WTC11 (cell line): ENCODE measurements at places on chromosomes 5 and 9. TPM values are rescaled to one million over a fixed set of nuclear protein-coding genes. Genes with fewer than 3 reads are reported as not detected.

ADAMTSL1 gene
- 0.94 to 1.3 TPM (median 1.2 TPM) in 3 replicates for total RNA-seq

GRCh38 chr5:142281008-142281367, 43.8 kb downstream of the SPRY4 start:
- DNase-seq: no peak

DNA sequence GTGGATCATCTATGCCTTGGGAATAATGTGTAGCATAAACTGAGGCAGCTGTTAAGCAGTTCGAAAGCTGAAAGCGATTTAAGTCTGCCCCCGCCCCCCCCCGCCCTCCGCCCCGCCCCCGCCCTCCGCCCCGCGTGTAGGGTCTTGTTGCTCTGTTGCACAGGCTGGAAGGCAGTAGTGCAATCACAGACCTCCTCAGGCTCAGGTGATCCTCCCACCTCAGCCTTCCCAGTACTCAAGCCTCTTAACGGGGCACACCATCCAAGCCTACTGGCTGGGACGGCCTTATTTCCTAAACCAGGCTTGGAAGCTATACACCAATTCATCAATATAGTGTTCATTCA, 945 bp downstream of the ANKDD1B start:
- no peak for DNase-seq

GRCh38 chr5:147763791-147764525, 18.6 kb downstream of the JAKMIP2 start:
- no peak for DNase-seq

DNA sequence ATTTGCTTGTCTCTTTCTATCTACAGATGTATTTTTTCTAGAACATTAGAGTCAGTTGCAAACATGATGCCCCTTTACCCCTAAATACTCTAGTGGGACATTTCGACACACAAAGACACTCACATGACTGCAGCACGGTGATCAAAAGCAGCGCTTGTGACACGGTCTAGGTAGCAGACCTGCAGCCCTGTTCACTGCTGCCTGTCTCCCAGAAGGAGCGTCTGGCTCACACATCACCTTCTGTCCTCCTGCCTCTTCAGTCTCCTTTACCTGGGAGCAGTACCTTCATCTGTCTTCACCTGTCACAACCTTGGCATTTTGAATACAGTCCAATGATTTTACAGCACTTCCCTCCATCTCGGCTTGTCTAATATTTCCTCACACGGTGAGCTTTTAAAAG, 51.9 kb upstream of the SH3PXD2B start:
- DNase-seq: no peak

DNA sequence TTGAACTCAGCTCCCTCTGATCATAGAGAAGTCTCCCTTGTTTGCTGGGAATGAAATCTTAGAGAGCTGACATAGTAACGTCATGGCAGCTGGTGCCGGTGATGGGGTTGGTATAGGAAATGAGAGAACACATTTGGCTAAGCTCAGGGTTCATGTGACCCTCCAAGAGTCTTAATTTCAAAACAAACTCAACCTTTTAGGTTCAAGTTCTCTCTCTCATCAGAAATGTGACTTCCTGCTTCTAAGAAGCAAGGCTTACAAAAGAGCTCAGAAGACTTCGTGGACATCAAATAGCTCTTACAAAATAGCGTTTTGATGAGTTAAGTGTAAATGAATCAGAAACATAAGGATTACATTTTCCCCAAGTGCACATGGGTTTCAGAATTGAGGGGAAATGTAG, 97.3 kb downstream of the PAPPA start:
- DNase-seq: no peak

- DNase-seq: no peak
Measured at GRCh38 chr5:157835041-157835440, 23.9 kb downstream of the CLINT1 start.

GRCh38 chr9:8287970-8288369, 488.4 kb upstream of the DMAC1 start:
- no peak for DNase-seq
